ENCODE measurements at places on chromosomes 5 and 9. TPM values are rescaled to one million over a fixed set of nuclear protein-coding genes. Genes with fewer than 3 reads are reported as not detected.
A peak's percentile ranks its signal among the peaks of the same experiment; 100 is the strongest.

MEGF10 gene
- 43.2 TPM for total RNA-seq

FSTL4 gene
- total RNA-seq, result 6.1 TPM

DNA sequence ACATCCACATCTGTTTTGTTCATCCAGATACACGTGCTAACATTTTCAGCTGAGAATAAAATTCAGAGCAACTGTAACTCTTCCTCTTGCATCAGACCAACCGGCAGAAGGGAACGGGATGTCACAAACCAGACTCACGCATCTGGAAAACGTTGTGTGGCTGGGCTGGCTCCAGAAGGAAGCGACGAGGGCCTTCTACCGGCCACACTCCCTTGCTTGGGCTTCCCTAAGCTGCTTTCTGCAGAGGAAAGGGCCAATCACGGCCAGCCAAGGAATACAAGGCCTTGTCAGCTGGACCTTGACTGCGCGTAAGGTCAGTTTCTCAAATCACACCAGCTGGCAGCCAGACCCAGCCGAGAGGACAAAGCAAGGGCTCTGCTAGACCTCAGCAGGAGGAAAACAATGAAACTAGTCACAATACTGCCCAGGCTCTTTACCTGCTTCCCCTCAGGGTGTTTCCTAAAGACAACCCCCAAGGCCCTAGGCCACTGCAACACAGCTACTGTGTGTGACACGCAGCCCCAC is 106.1 kb downstream of the THBS4 start:
- peaks cover 29% of the 10 kb centered on the region for H3K4me1 ChIP-seq
- peak overlapping the region; percentile 85 for H3K27ac ChIP-seq
- H3K27me3 ChIP-seq, result no peaks in the 10 kb centered on the region
- H3K36me3 ChIP-seq, result peaks cover 4% of the 10 kb centered on the region
- peak; percentile 71 for DNase-seq
- no peak overlapping the region for H3K4me3 ChIP-seq

GRCh38 chr5:137800700-137801411 is 46.7 kb upstream of the HNRNPA0 start:
- H3K4me1 ChIP-seq, result no peaks in the 10 kb centered on the region
- H3K4me3 ChIP-seq, result no peak overlapping the region
- H3K27ac ChIP-seq, result no peak overlapping the region
- DNase-seq, result no peak
- no peaks in the 10 kb centered on the region for H3K27me3 ChIP-seq
- H3K36me3 ChIP-seq, result no peaks in the 10 kb centered on the region

DNA sequence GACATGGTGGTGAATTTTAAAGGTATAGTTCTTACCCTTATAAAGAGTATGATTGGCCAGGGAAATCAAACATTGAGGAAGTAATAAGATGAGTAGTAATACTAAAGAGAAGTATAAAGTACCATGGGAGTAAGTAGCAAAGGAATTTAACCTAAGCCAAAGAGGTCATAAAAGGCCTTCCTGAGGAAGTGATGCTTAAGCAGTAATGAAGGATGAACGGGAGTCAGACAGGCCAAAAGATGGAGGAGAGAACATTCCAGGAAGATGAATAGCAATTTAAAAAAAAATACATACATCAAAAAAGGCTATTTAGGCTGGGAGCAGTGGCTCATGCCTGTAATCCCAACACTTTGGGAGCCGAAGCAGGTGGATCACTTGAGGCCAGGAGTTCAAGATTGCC is 29.0 kb downstream of the KLHL3 start:
- no peak for DNase-seq
- no peak overlapping the region for H3K27ac ChIP-seq
- no peaks in the 10 kb centered on the region for H3K27me3 ChIP-seq
- H3K4me1 ChIP-seq, result no peaks in the 10 kb centered on the region
- H3K4me3 ChIP-seq, result no peak overlapping the region
